ENCODE measurements at places on chromosomes 5 and 9.

- DNase-seq: no peak
These were observed 193.5 kb upstream of the TLX3 start for GRCh38 chr5:171115519-171115918.

DNA sequence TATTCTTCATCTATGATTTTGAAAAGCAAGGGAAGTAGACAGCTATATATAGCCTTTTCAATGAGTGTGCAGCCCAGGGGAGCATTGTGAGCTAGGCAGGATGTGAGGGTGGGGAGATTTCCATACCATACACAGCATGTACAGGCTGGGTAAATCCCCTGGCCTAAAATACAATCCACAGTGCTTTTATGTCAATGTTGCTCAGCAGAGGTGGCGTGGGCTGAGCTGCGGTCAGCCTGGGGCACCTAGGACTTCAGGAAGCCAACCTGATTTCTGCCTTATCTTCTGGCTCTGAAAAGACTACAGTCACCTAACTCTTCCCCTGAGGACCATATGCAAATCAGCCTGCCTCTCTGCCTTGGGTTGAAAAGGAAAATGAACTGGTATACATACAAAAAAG, 6.3 kb upstream of the GARIN3 start:
- DNase-seq: peak; percentile 84

GRCh38 chr9:118529210-118529609, 825.0 kb downstream of the TLR4 start:
- no peak for DNase-seq

DNA sequence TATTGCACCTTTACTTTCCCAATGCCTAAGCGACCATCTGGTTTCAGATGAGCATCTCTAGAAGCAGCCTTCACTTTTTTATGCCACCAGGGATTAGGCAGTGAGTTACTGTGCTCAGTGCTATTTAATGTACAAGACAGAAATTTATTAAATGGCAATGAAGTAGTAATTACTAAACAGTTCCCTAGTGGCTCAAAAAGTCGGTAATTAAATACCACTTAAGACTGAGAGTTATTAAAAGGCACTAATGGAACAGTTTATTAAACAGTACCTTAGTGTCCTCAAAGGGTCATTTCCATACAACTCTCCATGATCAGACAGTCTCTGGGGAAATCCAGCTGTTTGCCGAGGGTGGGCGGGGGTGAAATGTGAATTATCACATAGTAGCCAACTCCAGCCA, 42.3 kb downstream of the LHFPL2 start:
- DNase-seq: no peak

GRCh38 chr9:21030389-21031035, 928 bp downstream of the HACD4 start:
- DNase-seq: no peak

- DNase-seq: no peak
These were observed 39.0 kb downstream of the TENT4A start for GRCh38 chr5:6752236-6752635.

GRCh38 chr5:16493261-16493660, 27.7 kb upstream of the ZNF622 start:
- no peak for DNase-seq

DNA sequence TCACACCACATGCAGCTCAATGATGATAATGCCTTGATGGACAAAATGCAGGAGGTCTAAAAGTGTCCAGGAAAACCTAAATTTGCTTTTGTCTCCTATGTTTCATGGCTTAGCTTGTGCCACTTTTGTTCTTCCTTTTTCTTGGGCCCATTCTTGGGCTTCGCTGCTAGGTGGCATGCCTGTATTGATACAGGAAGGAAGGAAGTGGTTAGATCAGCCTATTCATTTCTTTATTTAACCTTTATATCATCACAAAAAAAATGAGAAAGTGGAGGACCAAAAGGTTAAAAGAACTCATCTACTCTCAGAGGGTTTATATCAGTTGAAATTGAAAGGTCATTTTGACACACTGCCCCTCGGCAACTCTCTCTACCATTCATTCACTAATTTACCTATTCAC, 260.2 kb downstream of the ARHGAP26 start:
- no peak for DNase-seq

DNA sequence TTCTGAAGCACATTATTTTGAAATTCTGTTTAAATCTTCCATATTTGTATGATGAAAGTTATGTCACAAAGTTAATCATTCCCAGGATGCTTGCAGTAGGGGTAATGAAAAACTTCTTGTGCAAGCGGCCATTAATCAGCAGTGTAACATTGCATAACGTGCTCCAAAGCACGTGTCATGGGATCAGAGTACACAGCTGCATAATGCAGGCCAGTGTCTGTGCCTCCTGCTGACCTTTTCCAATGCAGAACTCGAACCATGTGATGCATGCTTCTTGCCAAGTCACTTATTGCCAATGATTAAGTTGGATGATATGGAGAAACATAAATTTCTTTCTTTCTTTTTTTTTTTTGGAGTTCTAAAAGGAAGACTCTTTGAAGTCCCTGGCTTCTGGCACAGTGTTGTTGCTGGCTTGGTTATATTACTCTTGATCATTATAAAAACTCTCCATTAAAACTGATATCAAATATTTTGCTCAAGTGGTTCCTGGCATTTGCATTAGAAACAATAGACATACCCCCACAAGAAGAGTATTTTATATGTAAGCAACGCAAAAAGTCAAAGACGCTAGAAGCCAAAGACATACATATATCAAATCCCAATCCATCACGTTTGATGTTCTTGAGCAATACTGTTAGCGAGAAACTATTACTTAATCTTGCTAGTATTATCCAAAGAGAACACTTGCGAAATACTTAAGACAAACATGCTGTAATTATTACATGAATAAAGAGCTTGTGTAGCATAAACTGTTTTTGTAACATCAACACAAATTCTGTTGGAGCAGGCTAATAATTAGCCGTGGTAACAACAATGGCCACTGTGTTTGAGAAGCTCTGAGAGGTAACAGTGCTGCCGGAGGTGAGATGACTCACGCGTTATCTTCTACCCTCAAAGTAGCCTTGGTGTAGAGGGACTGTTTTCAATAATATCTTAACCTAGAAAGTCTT, 164.2 kb downstream of the AUH start:
- DNase-seq: no peak

- no peak for DNase-seq
These were observed 448.5 kb upstream of the GRAMD2B start for GRCh38 chr5:125974679-125975078.

DNA sequence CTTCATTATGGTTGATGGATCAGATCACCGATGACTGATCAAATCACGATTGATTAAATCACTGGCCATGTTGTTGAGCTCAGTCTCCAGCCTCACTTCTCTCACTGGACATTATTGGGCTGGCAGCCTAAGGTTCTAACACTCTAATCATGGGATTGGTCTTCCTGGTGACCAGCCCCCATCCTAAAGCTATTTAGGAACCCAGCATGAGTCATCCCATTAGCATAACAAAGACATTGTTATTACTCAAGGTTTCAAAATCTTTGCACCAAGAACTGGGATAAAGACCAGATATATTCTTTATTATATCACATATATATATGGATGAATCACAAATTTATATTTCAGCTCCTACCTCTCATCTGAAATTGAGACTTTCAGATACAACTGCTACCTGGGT, 272.1 kb upstream of the IL12B start:
- no peak for DNase-seq

GRCh38 chr5:350355-350754, 28.8 kb downstream of the AHRR start:
- DNase-seq: no peak

DNA sequence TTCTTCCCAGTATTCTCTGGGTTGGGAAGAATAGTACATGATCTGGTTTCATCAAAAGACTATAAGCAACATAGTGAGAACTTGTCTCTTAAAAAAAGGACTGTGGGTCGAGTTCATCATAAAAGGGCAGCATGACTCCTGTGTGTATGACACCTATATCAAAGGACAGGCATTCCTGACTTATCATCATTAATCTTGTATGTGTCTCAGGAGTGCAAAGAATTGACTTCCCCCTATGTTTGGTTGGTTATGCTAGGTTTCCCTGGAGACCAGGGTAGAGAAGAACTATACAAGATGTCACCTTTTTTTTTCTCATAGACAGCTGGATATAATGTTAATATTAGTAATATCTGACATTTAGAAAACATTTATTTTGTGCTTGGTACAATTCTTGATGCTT, 173.1 kb upstream of the ANKRD55 start:
- no peak for DNase-seq
